C1 segment of cervical spinal cord (tissue), 14 donors: ENCODE measurements at places on chromosomes 2 and 18.

DNA sequence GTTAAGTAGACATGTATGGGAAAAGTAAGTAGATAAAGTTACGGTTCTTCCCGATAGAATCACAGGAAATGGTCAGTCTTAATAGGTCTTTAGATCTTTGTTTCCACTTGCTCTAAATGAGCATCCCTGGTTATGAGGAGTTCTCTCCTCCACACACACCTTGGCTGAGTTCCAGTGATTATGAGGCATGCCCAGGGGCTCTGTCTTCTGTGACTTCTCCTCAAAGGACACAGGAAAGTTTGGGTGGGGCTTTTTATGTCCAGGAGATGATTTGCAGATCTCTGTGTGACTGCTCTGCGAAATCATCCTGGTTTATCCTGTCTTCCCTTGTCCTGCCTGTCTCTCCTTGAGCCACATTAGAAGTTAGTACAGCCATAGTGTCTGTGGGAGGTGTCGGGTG is 83.9 kb upstream of the EML6 start:
- no peak for DNase-seq

GRCh38 chr18:45538444-45538843 is 76.8 kb upstream of the SLC14A2 start:
- no peak for DNase-seq

DNA sequence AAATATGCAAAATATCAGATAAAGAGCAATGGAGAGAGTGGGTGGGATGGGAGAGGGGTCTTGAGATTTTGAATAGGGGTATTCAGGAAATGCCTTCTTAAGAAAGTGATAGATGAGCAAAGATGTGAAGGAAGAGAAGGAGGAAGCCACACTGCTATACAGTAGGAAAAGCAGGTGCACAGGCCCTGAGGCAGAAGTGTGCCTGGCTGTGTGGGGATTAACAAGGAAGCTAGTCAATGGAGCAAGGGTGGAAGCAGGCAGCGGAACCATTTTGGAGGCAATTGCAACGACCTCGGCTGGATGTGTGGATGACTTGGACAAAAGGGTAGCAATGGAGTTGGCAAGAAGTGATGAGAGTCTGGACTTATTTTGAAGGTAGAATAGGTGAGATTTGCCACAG is 11.0 kb upstream of the CNGA3 start:
- DNase-seq, result no peak

DNA sequence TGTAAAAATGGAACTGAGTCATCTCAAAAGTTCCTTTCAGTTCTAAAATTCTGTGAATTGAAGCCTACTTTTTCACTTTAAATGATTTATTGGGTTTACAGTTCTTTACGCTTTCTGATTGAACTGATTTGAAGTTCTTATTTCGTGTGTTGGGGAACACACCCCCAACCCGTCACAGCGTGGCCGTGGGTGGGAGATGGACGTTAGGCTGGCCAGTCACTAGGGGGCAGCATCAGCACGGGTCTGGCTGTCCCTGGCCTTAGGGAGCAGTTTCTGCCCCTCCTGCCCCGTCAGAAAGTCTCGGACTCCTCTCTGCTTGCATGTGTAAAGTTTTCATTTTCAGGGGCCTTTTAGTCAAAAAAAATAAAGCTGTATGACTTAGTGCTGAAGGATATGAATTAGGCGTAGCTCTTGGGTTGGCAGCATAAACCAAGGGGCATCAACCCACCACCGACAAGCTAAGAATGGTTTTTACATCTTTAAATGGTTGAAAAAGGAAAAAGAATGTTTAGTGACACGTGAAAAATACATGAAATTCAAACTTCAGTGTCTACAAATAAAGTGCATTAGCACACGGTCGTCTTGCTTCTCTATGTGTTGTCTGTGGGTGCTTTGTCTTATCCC is 63.4 kb downstream of the ZCCHC2 start:
- DNase-seq, result no peak

- DNase-seq, result no peak
These were observed 224.5 kb upstream of the REV1 start for GRCh38 chr2:99714349-99714748.

DNA sequence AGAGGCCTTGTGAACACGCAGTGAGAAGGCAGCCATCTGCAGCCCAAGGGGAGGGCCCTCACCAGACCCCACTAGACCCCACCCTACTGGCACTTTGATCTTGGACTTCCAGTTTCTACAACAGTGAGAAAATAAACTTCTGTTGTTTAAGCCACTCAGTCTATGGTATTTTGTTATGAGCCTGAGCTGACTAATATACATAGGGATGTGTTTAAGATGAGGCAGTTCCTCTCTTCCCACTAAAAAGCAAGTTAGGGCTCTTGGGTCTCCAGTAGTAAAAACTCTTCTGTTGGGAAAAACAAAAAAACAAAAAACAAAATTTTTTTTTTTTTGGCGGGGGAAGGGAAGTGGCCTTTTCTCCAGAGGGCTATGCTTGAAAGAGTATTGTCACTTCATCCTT is 233.2 kb upstream of the SMAD7 start:
- DNase-seq, result no peak

- no peak for DNase-seq
These were observed 14.1 kb upstream of the GPC1 start for GRCh38 chr2:240421381-240421780.

DNA sequence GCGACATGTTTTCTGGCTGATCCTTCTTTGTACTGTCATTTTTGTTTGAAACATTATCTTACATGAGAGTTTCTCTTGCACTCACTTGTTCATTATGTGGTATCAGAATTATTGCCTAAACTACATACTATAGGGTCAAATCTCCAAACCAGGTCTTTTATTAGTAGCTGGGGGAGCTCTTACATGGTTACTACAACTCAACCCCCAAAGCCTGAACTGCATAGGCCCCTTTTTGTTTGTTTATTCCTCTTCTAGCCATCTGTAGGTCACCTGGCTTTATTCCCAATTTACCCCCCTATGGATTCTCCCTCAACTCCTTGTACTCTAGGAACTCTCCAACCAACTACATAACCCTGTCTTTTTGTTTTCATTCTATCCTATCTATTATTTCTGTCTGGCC is 46.7 kb downstream of the PUM2 start:
- no peak for DNase-seq

- no peak for DNase-seq
These were observed 65.6 kb downstream of the MRPS9 start for GRCh38 chr2:105103481-105103880.

- DNase-seq, result no peak
These were observed 25.4 kb downstream of the GPC1 start for GRCh38 chr2:240460781-240461431.

DNA sequence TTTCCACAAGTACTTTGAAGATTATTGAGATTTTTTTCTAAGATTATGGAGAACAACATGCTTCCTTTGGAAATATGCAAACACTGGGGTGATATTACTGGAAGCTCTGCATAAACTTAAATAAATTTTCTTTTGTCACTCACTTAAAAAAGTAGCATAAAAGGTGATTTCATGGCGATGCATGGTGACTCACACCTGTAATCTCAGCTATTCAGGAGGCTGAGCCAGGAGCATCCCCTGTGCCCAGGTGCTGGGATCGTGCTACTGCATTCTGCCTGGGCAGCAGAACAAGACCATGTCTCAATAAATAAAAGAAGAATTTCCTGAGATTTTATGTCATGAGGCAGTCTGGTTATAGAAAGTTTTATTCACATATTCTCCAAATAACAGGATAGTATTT is 679.1 kb upstream of the CDH2 start:
- no peak for DNase-seq

DNA sequence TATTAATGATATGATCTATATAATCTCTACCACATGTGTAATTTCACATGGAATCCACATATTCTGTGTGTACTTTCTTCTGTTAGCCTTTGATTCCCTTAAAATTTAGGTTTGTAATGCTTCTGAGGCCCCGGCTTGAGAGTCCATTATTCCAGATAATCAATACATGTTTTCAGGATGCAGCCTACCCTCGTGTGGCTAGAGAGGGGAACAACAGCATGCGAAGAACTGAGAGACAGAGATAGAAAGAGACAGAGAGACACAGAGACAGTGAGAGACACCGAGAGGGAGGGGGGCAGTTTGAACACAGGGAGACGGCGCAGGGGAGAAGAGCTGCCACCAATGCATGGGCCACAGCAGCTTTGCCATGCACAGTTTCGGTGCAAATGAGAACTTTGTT is 185.4 kb downstream of the SNTG2 start:
- DNase-seq, result no peak

- no peak for DNase-seq
These were observed 24.9 kb downstream of the EPB41L3 start for GRCh38 chr18:5518899-5519371.

DNA sequence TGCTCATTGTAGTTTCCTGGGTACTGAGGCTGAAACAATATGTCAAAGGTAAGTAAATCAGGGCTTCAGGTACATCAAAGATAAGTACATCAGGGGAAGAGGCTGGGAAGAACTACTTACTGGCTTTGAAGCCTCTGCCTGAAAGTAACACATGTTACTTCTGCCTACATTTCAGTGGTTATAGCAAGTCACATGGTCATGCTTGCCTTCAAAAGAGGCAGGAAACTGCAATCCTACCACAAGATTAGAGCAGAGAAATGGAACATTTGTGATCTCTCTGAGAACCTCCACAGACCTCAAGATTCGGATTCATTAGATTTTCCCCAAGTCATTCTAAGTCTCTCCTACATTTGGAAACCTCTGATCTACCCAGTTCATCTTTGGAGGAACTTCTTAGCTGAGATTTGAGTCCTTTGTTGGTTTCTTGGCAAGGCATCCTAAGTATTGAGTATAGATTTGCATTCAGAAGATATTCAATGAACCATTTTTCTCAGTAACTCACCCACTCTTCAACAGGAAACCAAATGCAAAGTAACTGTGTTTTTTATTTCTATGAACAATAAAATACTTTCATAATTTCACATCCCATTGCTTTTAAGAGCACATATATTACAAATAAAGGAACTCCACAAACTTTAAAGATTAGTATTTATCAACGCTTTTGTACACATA is 48.5 kb upstream of the CCDC195 start:
- no peak for DNase-seq

DNA sequence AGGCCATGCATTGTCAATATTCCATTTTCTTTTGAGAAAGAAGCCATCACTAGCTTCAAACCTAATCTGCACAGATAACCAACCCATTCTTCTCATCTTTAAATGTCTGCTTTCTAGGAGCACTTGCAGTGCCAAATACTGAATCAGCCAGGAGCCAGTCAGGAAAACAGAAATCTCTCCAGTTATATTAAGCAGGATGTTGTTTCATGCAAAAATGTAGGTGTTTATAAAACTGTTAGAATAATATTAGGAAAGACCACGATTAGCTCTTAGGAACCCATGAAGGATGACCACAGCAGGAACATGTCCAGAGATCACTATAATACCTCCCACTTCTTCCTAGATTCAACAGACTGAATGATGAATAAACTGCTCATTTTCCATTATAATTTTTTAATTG is 86.0 kb downstream of the TTC32 start:
- no peak for DNase-seq

DNA sequence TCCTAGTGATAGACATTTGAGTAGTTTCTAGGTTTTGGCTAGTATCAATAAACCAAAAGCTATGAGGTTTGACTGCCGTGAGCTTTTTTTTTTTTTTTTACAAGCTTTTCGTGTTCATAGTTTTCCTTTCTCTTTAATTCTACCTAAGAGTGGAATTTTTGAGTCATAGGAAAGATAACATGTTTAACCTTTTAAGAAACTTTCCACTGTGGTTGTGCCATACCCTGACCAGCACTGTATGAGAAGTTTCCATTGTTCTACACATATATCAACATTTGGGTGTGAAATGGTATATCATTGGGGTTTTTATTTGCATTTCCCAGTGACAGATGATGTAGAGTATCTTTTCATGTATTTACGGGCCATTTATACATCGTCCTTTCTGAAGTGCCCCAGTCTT is 31.7 kb downstream of the UBE2F start:
- DNase-seq, result no peak

- DNase-seq, result no peak
These were observed 53.3 kb downstream of the NEDD4L start for GRCh38 chr18:58097121-58097906.

DNA sequence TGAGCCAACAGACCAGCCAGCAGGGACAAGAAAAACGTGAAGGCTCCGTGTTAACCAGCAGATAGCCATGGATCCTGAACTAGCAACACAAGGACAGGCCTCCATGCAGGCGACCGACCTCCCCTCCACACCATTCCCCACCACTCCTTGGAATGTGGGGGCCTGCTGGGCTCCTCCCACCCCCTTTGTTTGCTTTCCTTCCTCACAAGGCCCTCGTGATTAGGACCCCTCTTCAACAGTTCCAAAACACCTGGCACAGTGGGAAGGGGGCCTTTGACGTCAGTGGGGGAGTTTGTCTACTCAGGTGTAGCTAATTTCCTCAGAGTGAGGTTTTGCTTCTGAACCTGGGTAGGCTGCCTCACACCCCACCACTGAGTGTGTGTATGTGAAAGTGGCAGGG is 37.8 kb downstream of the SLC14A2 start:
- no peak for DNase-seq

DNA sequence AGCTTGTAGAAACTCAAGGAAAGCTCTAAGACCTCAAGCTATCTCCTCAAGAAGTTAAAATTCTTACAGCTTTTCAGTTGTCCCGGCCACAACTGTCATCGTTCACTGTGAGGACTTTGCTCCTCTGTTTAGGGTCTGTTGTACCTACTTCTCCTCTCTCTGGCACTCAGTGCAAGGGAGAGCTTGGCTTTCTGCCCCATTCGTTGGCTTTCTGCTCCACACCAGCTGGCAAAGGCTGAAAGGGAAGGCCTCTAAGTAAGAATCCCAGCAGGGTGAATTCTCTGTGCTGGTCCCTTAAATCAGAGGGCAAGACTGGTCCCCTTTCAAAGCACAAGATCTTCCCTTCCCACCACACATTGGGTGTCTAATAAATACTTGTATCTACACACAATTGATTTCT is 17.3 kb downstream of the ZBTB7C start:
- no peak for DNase-seq

- DNase-seq, result no peak
These were observed 11.2 kb downstream of the RHBDD1 start for GRCh38 chr2:226847090-226847489.

GRCh38 chr18:71237641-71238040 is 948.8 kb downstream of the SOCS6 start:
- DNase-seq, result no peak

- no peak for DNase-seq
These were observed 188.1 kb downstream of the FMNL2 start for GRCh38 chr2:152523091-152523490.
